ENCODE measurements at places on chromosomes 13 and 19. TPM values are rescaled to one million over a fixed set of nuclear protein-coding genes. Genes with fewer than 3 reads are reported as not detected.

DNA sequence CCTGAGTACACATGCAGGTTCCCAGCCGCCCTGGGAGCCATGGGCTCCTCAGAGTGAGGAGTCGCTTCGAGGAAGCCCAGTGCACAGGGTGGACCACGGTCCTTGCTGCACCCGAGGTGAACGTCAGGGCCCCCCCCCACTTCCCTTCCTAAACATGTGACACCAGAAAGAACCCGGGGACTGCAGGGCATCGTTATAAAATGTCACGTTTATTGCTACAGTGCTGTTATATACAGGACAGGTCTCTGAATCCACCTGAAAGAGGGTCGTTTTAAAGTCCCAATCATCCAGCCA is 3.8 kb upstream of the UQCR11 start:
- H3K36me3 ChIP-seq = no peaks in the 10 kb centered on the region
- no peak overlapping the region for H3K4me3 ChIP-seq
- H3K27me3 ChIP-seq = no peaks in the 10 kb centered on the region
- H3K4me1 ChIP-seq = peaks cover 22% of the 10 kb centered on the region

- no peaks in the 10 kb centered on the region for H3K36me3 ChIP-seq
- no peak overlapping the region for H3K4me3 ChIP-seq
- no peaks in the 10 kb centered on the region for H3K27me3 ChIP-seq
Observed at GRCh38 chr19:40231057-40231456, 4.6 kb upstream of the CCNP start.

GRCh38 chr13:26011996-26012821 is 39.6 kb downstream of the SHISA2 start:
- H3K36me3 ChIP-seq = no peaks in the 10 kb centered on the region
- no peak overlapping the region for H3K27ac ChIP-seq
- no peak for DNase-seq
- no peaks in the 10 kb centered on the region for H3K4me1 ChIP-seq

DNA sequence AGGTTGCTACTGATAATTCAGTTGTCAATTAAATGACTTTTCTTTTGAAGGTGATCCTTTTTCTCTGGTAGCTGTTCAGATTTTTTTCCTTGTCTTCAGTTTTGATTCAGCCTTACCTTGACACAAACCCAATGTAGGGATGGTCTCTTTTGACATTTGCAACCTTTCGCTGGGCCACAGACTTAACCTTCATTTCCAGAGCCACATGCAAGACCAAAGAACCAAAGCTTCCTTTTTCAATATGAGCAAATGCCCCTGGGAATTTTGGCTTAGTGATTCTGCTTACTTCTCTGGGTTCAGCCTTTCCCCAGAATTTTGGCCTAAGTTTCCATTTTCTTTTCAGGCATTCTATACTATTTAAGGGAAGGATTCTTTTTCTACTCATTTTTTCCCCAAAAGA is 19.6 kb downstream of the SIGLEC5 start:
- H3K4me1 ChIP-seq = no peaks in the 10 kb centered on the region
- H3K4me3 ChIP-seq = no peak overlapping the region
- peaks cover 65% of the 10 kb centered on the region for H3K27me3 ChIP-seq
- no peak overlapping the region for H3K27ac ChIP-seq
- no peaks in the 10 kb centered on the region for H3K36me3 ChIP-seq
- no peak for DNase-seq

DNA sequence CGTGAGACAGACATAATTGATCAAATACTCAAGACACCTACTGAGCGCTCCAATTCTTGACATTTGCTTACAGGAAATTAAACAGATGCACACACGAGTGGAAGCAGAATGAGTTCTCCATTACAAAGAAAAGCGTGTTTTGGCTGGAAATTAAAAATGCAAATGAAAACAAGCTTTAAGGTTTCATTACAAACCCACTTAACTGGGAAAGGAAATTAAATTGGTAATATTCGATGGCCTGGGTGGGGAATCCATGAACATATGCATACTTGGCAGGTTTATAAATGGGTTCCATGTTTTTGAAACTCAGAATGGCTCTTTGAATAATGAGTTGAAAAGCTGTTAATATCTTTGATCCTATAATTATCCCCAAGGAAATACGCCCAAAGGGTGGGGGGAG is 178.0 kb downstream of the IER2 start:
- no peak overlapping the region for H3K27ac ChIP-seq
- no peaks in the 10 kb centered on the region for H3K4me1 ChIP-seq
- no peak overlapping the region for H3K4me3 ChIP-seq
- H3K36me3 ChIP-seq = no peaks in the 10 kb centered on the region

GRCh38 chr13:23680845-23681669 is 110.8 kb downstream of the TNFRSF19 start:
- H3K4me3 ChIP-seq = no peak overlapping the region
- H3K36me3 ChIP-seq = no peaks in the 10 kb centered on the region
- DNase-seq = no peak
- no peak overlapping the region for H3K27ac ChIP-seq

DNA sequence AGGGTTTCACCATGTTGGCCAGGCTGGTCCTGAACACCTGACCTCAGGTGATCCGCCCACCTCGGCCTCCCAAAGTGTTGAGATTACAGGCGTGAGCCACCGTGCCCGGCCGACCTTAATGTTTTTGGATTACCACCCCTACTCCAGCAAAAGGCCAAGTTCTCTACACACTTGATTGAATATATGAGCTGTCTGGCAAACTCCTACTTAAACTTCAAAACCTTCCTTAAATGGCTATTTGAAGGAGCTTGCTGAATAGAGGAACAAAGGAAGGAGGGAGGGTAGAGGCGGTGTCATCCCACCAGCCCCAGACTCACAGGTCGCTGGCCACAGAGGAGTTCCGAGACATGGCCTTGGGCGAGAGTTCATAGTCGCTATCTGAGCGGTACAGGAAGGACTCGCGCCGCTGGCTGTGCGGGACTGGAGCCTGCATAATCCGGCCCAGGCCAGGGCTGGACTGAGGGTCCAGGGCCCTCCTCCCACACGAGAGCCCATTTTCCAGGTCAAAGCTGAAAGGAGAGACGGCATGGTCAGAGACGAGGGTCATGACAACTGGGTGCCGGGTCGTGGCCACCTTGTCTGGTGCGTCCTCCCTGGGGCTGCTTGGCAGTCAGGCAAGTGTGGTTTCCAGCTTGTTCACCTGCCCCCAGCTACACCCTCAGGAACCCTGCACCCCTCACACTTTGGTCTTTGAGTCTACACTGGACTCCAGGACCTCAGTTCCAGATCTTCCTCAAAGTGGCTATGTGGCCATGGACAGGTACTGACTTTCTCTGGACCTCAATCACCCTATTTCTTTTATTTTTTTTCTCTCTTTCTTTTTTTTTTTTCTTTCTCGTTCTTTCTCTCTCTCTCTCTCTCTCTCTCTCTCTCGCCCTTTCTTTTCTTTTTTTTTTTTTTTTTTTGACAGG is 4.2 kb downstream of the PDE4C start:
- no peak for DNase-seq
- H3K36me3 ChIP-seq = no peaks in the 10 kb centered on the region
- no peaks in the 10 kb centered on the region for H3K27me3 ChIP-seq

DNA sequence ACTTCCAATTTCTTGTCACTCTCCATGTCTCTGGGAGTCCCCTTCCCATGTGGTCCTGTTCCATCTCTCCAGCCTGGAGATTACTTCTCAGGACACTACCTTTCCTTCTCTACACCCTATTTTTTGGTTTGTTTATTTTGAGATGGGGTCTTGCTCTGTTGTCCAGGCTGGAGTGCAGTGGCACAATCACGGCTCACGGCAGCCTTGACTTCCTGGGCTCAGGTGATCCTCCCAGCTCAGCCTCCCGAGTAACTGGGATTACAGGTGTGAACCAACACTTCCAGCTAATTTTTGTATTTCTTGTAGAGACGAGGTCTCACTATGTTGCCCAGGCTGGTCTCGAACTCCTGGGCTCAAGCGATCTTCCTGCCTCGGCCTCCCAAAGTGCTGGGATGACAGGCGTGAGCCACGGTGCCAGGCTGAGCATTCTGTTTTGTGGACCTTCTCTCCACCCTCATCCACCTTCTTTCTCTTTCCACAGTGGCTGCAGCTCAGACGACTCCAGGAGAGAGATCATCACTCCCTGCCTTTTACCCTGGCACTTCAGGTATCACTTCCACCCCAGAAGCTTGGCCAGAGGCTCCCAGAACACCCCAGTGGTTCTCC is 644 bp downstream of the HCST start:
- H3K27me3 ChIP-seq = no peaks in the 10 kb centered on the region
- H3K36me3 ChIP-seq = no peaks in the 10 kb centered on the region
- H3K4me1 ChIP-seq = peaks cover 8% of the 10 kb centered on the region
- no peak overlapping the region for H3K27ac ChIP-seq
- no peak for DNase-seq

- H3K27ac ChIP-seq = peak overlapping the region; percentile 97
- peak overlapping the region; percentile 35 for H3K4me3 ChIP-seq
- no peaks in the 10 kb centered on the region for H3K36me3 ChIP-seq
- DNase-seq = peak; percentile 86
- H3K27me3 ChIP-seq = no peaks in the 10 kb centered on the region
- peaks cover 59% of the 10 kb centered on the region for H3K4me1 ChIP-seq
Observed at GRCh38 chr13:77521595-77522367, 13.7 kb upstream of the SCEL start.

Gene S1PR4
- total RNA-seq = 0.37 TPM

Gene LENG1
- total RNA-seq = 5.0 TPM

Gene MAMSTR
- total RNA-seq = 3.9 TPM

Gene KLF1
- total RNA-seq = 0.25 TPM
